ENCODE measurements at places on chromosomes 3 and 15. TPM values are rescaled to one million over a fixed set of nuclear protein-coding genes. Genes with fewer than 3 reads are reported as not detected.

DNA sequence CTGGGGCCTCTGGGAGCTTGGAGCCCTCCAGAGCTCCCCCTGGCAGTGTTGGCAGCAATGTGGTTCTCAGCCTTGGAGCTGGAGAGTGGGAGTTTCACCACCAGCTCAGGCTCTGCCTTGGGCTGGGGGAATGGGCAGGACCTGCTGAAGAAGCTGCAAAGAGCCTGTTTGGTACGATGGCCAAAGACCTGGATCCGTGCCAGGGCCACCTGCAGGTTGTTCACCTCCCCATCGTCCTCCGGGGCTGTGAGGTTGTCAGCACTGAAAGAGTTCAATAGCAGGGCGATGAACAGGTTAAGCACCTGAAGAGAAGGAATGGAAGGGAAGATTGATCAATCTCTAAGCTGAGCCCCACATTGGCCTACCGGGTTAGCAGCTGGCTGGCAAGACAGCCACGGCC is 77.3 kb upstream of the SCN5A start:
- DNase-seq: no peak

GRCh38 chr3:86416334-86416733 is 574.6 kb downstream of the VGLL3 start:
- DNase-seq: no peak

- no peak for DNase-seq
Observed at GRCh38 chr15:38351466-38351865, 98.8 kb downstream of the SPRED1 start.

- no peak for DNase-seq
Observed at GRCh38 chr3:171531716-171532115, 71.5 kb upstream of the TNIK start.

GRCh38 chr3:79172241-79172640 is 595.6 kb downstream of the ROBO1 start:
- DNase-seq: no peak

DNA sequence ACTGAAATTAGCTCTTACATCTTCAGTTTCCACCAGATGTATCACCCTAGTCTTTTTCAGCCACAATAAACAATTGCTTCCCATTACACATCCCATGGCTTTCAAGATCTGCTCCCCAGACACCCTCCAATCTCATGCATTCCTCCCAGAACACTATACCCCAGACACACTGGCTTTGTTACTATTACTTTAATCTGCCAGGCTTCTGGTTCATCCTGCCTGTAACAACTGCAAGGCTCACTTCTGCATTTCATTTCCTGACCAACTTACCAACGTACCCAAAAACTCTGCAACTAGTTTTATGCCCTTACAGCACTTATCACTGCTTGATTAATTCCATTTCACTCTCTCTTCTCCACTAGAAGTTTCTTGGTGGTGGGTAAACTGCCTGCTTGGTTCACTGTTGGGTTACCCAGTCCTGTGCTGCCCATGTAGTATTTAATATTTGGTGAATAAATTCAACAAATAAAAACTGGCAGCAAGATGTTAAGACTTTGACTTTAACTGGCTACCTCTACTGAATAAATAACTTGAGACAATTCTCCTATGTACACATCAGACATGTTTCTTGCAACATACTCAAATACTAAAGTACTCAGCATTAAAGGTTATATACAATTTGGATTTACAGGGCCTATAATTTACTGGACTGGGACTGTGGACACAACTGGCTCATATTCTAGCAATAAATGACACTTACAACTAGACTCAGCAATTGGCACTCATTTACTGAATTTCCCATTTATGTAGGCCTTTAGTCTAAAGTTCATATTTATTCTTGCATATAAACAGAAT is 2.7 kb downstream of the RPL22L1 start:
- DNase-seq: no peak

- DNase-seq: no peak
Observed at GRCh38 chr3:147132168-147132567, 274.2 kb downstream of the ZIC4 start.

DNA sequence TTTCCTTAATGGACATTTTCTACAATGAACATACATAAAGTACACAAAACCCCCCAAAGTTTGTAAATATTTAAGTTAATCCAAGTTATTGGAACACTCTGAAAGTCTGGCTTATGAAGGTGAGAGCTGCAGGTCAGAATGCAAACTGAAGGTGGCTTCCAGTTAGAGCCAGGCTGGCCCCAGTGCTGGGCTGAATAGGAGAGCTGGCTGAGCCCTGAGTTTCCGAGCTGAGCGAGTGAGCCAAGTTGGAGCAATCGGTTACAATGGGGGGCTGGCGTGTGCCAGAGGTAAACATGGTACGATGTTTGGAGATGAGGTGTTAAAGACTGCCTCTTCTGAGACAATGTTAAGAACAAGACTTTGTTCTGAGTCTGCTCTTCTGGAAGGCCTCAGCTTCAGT is 230.8 kb upstream of the MCTP2 start:
- no peak for DNase-seq

DNA sequence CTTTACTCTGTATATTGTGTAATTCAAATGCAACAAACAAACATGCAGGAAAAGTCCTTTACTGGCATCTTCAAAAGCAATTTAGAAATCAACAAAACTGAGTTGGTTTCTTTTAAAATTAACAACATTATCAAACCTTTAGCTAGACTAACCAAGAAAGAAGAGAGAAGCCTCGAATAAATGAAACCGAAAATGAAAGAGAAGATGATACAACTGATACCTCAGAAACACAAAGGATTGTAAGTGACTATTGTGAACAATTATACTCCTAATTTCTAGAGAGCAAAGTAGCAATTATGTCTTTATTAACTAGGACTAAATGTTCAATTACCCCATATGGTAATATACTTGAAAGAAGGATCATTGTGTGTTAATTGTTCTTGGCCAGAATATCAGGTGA is 49.2 kb upstream of the P3H2 start:
- no peak for DNase-seq

DNA sequence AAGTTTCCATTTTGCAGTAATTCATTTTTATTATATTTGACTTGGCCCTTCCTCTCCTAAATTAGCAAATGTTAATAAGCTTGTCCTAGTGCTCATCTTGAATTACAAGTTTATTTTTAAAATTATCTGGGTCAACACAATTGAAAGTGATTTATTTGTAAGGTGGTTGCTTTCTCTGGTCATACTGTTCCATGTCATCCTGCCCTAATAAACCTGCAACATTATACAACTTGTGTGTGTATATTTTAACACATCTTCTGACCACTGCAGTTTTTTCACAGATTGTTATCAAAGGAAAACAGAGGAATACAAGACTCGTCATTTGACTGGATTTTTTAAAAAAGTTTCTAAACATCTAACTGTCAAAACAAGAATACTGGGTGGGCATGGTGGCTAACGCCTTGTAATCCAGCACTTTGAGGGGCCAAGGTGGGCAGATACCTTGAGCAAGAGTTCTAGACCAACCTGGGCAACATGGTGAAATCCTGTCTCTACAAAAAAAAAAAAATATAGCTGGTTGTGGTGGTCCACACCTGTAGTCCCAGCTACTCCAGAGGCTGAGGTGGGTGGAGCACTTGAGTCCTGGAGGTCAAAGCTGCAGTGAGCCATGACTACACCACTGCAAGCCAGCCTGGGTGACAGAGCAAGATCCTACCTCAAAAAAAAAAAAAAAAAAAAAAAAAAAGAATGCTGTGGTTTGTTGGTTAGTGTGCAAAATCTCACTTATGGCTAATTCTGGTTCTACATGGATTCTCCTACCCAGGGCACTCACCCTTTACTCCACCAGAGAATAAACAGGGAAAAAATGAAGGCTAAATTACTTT is 5.0 kb upstream of the LRRFIP2 start:
- no peak for DNase-seq

Gene ATP2B2
- not detected for total RNA-seq

Gene MYL3
- total RNA-seq: 7,440 TPM
